Heart left ventricle (tissue), 16 donors: ENCODE measurements at places on chromosomes 3 and 15. TPM values are rescaled to one million over a fixed set of nuclear protein-coding genes. Genes with fewer than 3 reads are reported as not detected.

GRCh38 chr3:66860771-66861170, 137.3 kb upstream of the KBTBD8 start:
- no peak overlapping the region for H3K4me3 ChIP-seq
- no peak for DNase-seq
- H3K36me3 ChIP-seq: no peaks in the 10 kb centered on the region
- H3K4me1 ChIP-seq: no peaks in the 10 kb centered on the region
- H3K27me3 ChIP-seq: no peaks in the 10 kb centered on the region

The GOLGA6L4 gene
- total RNA-seq: 1.3 TPM

DNA sequence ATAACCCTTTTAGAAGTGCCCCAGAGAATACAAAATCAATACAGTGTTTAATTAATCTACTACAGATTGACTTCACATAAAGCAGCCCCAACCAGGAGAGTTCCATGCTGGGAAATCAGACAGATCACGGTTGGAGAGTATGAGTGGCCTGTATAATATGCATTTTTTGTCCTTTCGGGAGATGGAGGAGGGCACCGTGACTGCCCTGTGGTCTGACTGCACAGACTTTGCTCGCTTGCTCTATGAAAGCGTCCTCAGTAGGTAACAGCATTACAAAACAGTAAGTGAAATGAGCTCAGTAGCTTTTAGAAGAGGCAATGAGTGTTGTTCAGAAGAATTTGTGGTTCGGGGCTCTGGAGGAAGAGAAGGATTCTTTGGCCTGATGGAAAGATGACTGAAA, 34.2 kb upstream of the SKIL start:
- no peak overlapping the region for H3K27ac ChIP-seq
- no peak overlapping the region for H3K4me3 ChIP-seq
- peaks cover 5% of the 10 kb centered on the region for H3K4me1 ChIP-seq
- no peaks in the 10 kb centered on the region for H3K36me3 ChIP-seq
- DNase-seq: no peak

The CCR2 gene
- 0.50 TPM for total RNA-seq

- H3K36me3 ChIP-seq: no peaks in the 10 kb centered on the region
- no peak overlapping the region for H3K4me3 ChIP-seq
- no peaks in the 10 kb centered on the region for H3K4me1 ChIP-seq
- H3K27me3 ChIP-seq: no peaks in the 10 kb centered on the region
- no peak overlapping the region for H3K27ac ChIP-seq
- no peak for DNase-seq
Observed at GRCh38 chr3:185561374-185561943, 9.1 kb upstream of the LIPH start.

GRCh38 chr15:41276831-41277230, 45.8 kb downstream of the CHP1 start:
- H3K4me3 ChIP-seq: no peak overlapping the region
- peaks cover under 1% of the 10 kb centered on the region for H3K36me3 ChIP-seq
- no peak for DNase-seq
- H3K4me1 ChIP-seq: no peaks in the 10 kb centered on the region

GRCh38 chr15:78058401-78058935, 19.0 kb downstream of the TBC1D2B start:
- peaks cover 4% of the 10 kb centered on the region for H3K36me3 ChIP-seq
- peaks cover 77% of the 10 kb centered on the region for H3K4me1 ChIP-seq
- H3K4me3 ChIP-seq: no peak overlapping the region

DNA sequence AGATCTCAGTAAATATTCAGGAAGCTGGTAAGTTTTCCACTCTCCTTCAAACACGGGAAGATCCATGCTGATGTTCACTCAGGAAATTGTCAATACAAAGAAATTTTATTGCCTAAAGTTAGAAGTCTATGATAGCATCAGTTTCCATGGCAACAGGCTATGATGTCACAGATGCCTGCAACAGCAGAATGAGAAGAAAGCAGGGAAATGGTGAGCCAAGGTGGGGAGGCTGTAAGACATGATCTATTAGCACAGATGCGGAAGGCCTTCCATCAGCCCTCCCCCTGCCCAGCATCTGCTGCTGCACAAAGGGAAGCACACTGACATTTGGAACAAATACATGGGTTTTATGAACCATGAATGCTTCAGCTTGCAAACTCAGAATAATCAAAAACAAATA, 28.6 kb downstream of the EPHB1 start:
- no peak for DNase-seq
- H3K4me1 ChIP-seq: no peaks in the 10 kb centered on the region
- H3K27me3 ChIP-seq: no peaks in the 10 kb centered on the region
- H3K27ac ChIP-seq: no peak overlapping the region
- H3K36me3 ChIP-seq: no peaks in the 10 kb centered on the region

The C3orf85 gene
- not detected for total RNA-seq

- H3K27me3 ChIP-seq: no peaks in the 10 kb centered on the region
- peak within 1 kb of the TSS; percentile 92 for H3K27ac ChIP-seq
- peak within 1 kb of the TSS; percentile 60 for H3K4me3 ChIP-seq
- DNase-seq: peak; percentile 89
Observed at GRCh38 chr15:99104788-99105513, at the start of gene SYNM. SYNM (plus strand) TSS chr15:99105080; CDS start chr15:99105200, 120 bp downstream.

The KNG1 gene
- not detected for total RNA-seq

The ROBO2 gene
- total RNA-seq: 0.04 TPM

DNA sequence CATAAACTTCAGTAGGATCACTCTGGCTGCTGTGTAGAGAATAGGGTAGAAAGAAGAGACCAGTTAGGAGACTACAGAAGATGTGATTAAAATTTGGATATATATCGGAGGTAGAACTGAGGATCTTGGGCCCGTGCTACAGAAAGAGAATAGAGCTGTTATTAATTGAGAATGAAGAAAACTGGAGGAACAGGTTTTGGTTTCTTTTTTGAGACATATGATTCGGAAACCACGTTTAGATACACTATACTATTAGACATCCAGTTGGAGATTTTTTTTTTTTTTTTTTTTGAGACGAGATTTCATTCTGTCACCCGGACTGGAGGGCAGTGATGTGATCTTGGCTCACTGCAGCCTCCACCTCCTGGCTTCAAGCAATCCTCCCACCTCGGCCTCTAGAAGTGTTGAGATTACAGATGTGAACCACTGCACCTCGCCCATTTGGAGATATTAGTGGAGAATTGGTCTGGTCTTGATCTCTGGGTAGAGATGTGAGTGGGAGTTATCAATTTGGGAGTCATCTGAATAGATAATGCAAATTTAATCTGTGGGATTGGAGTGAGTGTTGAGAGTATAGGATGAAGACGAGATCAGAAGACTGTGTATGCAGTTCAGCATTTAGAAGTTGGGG, 50.9 kb downstream of the TCF12 start:
- no peaks in the 10 kb centered on the region for H3K36me3 ChIP-seq
- H3K4me1 ChIP-seq: no peaks in the 10 kb centered on the region
- no peak overlapping the region for H3K27ac ChIP-seq
- no peak overlapping the region for H3K4me3 ChIP-seq

- no peaks in the 10 kb centered on the region for H3K27me3 ChIP-seq
- H3K4me1 ChIP-seq: peaks cover 28% of the 10 kb centered on the region
- H3K27ac ChIP-seq: peak overlapping the region; percentile 24
- no peak overlapping the region for H3K4me3 ChIP-seq
- DNase-seq: no peak
Observed at GRCh38 chr15:85389772-85390171, 9.4 kb downstream of the AKAP13 start.

GRCh38 chr3:22565393-22565792, 637.7 kb upstream of the UBE2E2 start:
- no peaks in the 10 kb centered on the region for H3K4me1 ChIP-seq
- H3K4me3 ChIP-seq: no peak overlapping the region
- H3K27me3 ChIP-seq: no peaks in the 10 kb centered on the region
- no peaks in the 10 kb centered on the region for H3K36me3 ChIP-seq
- DNase-seq: no peak
- no peak overlapping the region for H3K27ac ChIP-seq

The C3orf22 gene
- total RNA-seq: not detected

The ALPK3 gene
- total RNA-seq: 116 TPM

GRCh38 chr15:85361323-85361722, 19.1 kb upstream of the AKAP13 start:
- peaks cover 16% of the 10 kb centered on the region for H3K36me3 ChIP-seq
- no peak for DNase-seq
- H3K27me3 ChIP-seq: no peaks in the 10 kb centered on the region
- peak overlapping the region; percentile 81 for H3K27ac ChIP-seq

DNA sequence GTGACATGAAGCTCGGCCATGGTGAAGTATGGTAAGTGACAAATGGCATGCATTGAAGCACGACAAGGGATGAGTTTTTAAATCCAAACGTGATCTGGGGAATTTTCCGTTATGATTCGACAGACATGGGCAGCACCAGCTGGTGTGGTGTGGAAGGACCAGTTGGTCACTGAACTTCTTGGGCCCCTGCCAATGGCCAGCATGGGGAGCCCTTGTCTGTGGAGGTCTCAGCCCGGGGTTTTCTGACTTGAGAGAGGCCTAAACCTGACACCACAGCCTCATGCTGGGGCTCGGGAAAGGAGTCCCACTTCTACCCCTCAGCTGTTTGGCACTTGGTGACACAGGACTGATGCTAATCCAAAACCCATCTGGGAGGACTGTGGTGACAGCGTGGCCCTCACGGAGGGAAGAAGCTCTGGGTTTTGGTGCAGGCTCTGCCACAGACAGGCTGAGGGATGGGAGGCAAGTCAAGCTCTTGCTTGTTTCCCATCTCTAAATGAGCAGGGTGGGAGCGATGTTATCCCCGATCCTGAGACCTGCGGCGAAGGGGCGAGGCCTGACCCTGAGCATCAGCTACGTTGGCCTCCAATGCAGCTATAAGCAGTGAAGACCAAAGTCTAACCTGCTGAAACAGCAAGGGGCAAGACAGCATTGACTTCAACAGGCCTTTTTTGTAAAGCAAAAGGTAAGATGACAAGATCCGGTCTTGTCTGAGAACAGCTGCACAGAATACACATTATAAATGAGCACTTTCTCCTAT, 69.5 kb downstream of the ATP1B3 start:
- DNase-seq: no peak
- no peaks in the 10 kb centered on the region for H3K36me3 ChIP-seq
- H3K4me3 ChIP-seq: no peak overlapping the region
- H3K27ac ChIP-seq: no peak overlapping the region
- no peaks in the 10 kb centered on the region for H3K4me1 ChIP-seq

The CAMK2N2 gene
- not detected for total RNA-seq

The PDZRN3 gene
- total RNA-seq: 48.9 TPM

- H3K27ac ChIP-seq: no peak overlapping the region
- H3K27me3 ChIP-seq: peaks cover 46% of the 10 kb centered on the region
- H3K4me1 ChIP-seq: peaks cover 6% of the 10 kb centered on the region
- DNase-seq: no peak
- H3K4me3 ChIP-seq: no peak overlapping the region
Observed at GRCh38 chr15:34753236-34753894, 1.4 kb downstream of the GJD2 start.

The CLPX gene
- 64.2 TPM for total RNA-seq

The FBXW12 gene
- total RNA-seq: not detected

The SLC38A3 gene
- 8.4 TPM for total RNA-seq
